ENCODE measurements at places on chromosomes 2 and 18. TPM values are rescaled to one million over a fixed set of nuclear protein-coding genes. Genes with fewer than 3 reads are reported as not detected.

LTBP1 gene
- 4.3 TPM for polyA plus RNA-seq

NR4A2 gene
- 1.6 TPM for polyA plus RNA-seq

C2orf15 gene
- polyA plus RNA-seq: 1.1 TPM

CGREF1 gene
- 3.4 TPM for polyA plus RNA-seq

TMEM247 gene
- polyA plus RNA-seq: not detected

UGT1A6 gene
- 4.8 TPM for polyA plus RNA-seq

COL4A4 gene
- polyA plus RNA-seq: 0.16 TPM

BABAM2 gene
- 9.1 TPM for polyA plus RNA-seq

Data from esophagus (tissue), 2 donors.